Fibroblast of villous mesenchyme (primary cell): ENCODE measurements at places on chromosomes 2 and 18.

- no peak for DNase-seq
These were observed 11.4 kb upstream of the DTNB start for GRCh38 chr2:25684577-25685473.

GRCh38 chr2:39469807-39470206 is 32.7 kb upstream of the MAP4K3 start:
- DNase-seq = peak; percentile 60

DNA sequence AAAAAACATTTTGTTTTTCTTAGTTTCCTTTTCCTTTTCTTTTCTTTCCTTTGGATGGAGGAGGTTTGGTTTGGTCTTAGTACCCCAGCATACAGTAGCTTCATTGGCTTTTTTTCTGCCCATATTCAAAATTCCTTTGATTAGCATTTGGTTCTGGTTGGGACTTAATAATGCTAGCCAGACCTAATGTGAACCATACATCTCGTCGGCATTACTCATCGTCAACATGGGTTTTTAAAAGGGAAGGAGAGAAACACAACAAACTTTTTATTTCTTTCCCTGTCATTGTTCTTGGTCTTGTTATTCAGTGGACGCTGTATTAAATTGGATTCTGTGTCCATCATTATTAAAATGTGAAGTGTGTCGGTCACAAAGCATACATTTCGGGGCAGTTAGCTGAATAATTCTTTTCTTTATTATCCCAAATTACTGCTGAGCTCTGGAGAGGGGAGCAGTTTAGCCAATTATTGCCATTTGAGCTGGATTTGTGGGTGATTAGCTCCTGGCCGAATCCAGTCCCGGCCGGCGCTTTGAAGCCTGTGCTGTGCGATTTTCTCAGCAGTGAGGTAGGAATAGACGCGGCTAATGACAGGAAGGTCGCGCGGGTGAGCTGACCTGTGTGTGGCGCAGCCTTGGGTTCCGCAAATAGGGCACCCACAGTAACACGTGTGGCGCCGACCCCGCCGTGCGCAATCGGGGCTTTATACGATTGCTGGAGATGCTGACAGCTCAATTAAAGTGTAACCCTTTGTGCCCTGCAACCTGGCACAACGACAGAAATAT is 303.3 kb downstream of the GBX2 start:
- peak; percentile 17 for DNase-seq

DNA sequence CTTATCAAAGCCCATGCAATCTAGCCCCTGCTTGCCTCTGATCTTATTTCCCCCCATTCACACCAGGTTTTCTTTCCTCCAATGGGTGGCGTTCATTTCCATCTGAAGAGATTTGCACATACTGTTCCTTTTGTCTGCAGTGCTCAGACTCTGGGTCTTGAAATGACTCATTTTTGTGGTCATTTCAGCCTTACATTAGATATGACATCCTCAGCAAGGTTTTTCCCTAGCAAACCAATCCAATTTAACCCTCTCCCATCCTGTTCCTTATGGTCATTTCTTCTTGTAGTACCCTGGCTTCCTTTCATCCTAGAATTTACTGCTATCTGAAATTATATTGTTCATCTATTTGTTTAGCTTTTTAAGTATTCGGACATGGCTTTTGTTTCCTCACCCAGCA is 42.5 kb upstream of the SCN1A start:
- DNase-seq = no peak

DNA sequence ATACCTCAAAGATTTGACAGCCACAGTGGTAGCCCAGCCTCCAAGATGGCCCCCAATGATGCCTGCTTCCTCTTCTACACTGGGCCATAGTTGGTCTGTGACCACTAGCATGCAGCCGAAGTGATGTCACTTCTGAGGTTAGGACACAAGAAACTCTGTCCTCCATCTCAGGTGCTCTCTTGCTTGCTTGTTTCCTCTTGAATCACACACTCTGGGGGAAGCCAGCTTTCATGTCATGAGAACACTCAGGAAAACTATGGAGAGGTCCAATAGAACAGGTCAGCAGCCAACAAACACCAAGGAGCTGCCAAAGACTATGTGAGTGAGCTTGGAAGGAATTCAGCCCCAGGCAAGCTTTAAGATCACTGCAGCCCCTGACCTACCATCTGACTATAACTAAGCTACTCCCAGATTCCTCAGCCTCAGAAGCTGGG is 3.3 kb upstream of the ADAM17 start:
- DNase-seq = peak; percentile 89

DNA sequence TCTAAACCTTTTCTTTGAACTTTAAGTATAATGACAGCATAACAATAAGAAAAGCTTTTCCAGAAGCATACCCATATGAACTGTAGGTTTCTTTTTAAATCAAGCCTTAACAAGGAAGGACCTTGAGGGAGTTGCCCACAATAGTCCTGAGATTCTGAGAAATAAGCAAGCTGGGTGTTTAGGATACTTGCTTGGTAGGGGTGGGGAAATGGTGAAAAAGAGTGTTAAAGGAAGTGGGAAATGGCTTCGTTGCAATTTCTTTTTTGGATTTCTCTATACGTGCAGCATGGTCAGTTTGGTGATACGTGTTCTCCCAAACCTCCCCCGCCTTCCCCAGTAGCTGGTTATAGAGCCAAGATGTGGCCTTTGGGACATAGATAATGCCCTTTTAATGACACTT is 17.2 kb downstream of the INSIG2 start:
- DNase-seq = no peak

- DNase-seq = no peak
These were observed 388.3 kb downstream of the NR4A2 start for GRCh38 chr2:155944218-155944617.
